Stimulated activated CD8-positive, alpha-beta memory T cell treated with anti-CD3 and anti-CD28 coated beads, Interleukin-2, amount 100 ng/mL, for 48 hours (primary cell): ENCODE measurements at places on chromosomes 3 and 15.

DNA sequence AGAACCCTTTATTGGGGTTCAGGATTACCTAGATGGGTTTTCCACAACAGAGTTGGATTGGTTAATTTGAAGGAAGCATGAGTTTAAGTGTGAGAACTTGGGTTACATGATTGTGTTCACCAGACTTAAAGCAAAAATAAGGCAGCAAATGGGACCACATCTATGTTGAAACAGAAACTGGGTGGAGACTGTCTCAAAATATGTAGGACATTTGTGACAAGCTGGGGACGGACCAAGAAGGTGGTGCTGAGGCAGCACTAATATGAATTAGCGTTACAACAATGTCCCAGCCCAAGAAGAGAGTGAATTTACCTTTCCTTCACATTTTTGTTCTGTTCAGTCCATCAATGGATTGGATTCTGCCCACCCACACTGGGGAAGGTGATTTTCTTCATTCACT lies 866 bp upstream of the AADACL2 start:
- DNase-seq, result no peak

- DNase-seq, result no peak
These were observed 1132.5 kb downstream of the TUSC7 start for GRCh38 chr3:117842086-117842485.

- DNase-seq, result no peak
These were observed 309.9 kb upstream of the THBS1 start for GRCh38 chr15:39270934-39271333.

DNA sequence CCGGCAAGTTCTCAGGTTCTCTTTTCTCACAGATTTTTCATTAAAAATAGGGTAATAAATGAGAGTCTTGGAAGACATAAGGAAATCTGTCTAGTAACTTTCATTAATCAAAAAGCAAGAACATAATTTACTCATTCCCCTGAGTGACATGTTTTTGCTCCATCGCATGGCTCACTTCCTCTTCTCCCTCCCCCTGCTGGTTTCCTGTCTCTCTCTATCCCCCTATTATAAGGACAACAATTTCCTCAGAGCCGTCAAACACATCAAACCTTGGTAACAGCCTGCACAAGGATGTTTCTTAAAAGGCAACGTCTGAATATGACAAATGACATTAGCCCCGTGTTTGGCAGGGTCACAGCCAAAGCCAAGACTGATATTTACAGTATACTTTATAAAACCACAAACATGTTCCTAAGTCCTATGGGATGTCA lies 1149.6 kb downstream of the IGSF11 start:
- no peak for DNase-seq

- DNase-seq, result no peak
These were observed 269.8 kb downstream of the MBNL1 start for GRCh38 chr3:152538518-152538917.

DNA sequence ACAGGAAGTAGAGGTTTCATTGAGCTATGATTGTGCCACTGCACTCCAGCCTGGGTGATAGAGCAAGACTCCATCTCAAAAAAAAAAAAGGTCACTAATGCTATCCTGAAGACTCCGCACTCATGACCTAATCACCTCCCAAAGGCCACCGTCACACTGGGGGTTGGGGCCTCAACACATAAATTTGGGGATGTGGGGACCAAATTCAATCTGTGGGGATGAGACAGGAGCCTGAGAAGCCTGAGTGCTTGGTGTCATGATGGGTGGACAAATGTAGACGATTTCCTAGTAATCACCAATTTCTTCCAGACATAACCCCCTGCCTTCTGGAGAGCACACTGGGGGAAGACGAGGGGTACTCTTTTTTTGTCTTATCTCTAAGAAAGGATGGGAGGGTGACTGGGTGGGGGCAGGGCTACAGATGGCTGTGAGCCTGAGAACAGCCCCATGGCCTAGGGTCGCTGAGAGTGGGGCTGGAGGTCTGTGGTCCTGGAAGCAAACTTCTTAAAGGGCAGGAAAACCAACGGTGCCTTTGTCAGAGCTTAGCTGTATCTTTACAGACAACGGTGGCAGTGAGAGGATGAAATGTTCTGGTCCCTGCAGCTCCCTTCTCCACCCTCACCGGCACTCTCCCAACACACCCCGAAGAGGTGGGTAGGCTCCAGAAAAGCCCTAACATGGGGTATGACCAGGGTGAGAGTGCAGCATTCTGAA lies 16.6 kb upstream of the KLF13 start:
- no peak for DNase-seq

- no peak for DNase-seq
These were observed 171.4 kb downstream of the GREM1 start for GRCh38 chr15:32889214-32889613.

DNA sequence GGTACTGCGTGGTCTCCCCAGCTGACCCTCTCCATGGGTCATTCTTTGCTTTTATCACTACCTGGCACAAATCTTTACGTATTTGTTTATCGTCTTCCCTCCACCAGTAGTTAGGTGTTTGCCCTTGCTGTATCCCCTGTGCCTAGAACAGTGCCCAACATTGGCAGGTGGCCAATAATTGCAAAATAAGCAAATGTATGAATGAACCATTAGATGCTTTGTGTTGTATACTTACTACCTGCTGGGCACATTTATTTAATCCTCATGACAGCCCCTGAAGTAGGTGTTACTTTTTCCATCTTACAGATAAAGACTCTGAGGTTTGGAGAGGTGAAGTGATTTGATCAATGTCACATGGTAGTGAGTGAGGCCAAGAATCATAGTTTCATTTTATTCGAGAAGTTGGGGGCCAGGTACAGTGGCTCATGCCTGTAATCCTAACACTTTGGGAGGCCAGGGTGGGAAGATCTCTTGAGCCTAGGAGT lies 2.0 kb upstream of the TWF2 start:
- no peak for DNase-seq
